ENCODE measurements at places on chromosomes 3 and 15. TPM values are rescaled to one million over a fixed set of nuclear protein-coding genes. Genes with fewer than 3 reads are reported as not detected.

DNA sequence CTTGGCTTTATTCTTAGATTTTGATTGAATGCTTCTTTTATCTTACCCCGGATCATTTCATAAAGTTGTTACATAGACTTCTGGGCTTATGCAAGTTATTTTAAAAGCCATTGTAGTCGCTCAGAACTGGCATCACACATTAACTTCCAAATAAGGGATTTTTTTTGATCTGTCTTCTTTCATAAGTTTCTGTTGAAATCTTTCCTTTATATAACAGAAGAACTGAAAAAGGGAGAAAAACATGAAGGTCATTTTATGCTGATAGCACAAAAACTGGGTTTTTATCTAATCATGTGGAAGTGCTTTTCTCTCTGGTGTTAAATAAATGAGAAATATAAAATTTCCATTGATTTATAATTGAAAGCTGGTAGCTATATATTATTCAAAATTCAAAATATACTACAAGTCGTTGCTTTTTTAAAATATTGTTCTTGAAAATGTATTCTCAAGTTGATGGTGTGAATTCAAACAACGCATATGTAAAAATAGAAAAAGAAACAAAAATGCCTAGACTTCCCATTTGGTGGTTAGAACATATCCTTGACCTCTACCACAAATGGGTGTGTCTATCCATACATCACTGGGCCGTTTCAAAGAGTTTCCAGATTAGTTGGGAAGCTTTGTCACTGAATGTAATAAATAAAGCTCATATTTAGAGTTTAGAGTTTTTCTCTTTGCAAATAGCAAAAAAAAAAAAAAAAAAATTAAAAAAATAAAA is 258.3 kb upstream of the ZPLD1 start:
- DNase-seq = no peak

GRCh38 chr3:186151077-186151971 is 42.4 kb upstream of the ETV5 start:
- DNase-seq = no peak

GRCh38 chr15:85407421-85408269 is 27.2 kb downstream of the AKAP13 start:
- DNase-seq = no peak

DNA sequence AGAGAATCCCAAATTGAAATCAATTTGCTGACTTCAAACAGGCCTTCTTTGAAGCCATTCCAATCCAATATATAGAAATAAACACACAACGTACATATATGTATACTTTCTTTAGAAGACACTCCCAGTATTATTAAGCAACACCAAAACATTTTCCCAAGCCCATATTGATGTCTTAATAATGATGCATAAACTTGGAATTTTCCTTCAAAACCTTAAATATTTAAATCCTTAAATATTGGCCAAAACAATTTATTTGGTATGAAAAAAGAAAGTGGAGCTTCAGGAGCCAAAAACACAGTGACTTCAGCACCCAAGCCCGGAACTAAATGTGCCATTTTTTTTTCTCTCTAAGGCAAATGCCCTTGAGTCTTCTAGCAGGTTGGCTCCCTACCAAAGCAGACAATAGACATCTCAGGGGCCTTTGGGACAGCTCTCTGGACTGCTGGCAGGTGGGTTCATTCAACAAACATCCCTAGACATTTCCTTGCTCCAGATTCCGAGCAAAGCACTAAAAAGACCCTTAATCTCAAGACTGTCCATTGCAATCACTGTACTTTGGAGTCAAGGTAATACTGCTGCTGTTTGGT is 384.7 kb downstream of the NTRK3 start:
- DNase-seq = no peak

GRCh38 chr3:59127071-59127470 is 77.2 kb upstream of the CFAP20DC start:
- DNase-seq = no peak

DNA sequence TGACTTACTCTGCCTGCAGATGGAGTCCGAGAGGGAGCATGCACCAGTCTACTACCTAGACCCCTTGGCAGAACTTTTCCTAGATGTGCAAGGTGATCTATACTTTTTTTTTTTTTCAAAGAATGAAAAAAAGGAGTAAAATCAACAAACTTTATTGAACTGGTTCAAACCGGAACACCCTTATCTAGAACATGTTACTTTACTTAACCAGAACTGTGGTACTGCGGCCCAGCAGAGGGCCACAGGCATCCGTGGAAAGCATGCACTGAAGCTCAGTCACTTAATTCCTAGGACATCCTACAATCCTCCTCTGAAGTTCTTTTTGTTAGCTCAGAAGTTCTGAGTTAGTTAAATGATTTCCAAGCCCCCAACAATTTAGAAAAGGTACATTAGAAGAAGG is 21.6 kb downstream of the CHAC1 start:
- DNase-seq = no peak

DNA sequence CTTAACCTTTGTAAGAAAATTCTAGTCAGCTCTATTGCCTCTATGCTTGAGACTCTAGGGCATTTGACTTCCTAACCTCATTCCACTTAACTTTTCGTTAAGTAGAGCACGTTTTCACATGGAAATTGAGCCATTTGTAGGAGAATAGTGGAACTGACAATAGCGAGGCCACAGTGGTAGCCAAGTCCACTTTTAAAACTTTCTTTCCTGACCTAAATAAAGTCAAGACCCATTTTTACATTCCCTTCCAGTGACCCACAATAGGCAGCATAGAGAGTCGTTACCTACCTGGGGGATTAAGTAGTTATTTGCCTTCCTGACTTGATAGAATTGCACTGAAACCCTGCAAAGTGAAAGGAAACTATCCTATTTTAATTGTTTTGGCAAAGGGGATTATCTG is 386.0 kb upstream of the NECTIN3 start:
- DNase-seq = no peak

- DNase-seq = no peak
Measured at GRCh38 chr3:52014613-52015012, 18.9 kb upstream of the RPL29 start.

- DNase-seq = no peak
Measured at GRCh38 chr3:73086071-73086494, 24.6 kb downstream of the EBLN2 start.

DNA sequence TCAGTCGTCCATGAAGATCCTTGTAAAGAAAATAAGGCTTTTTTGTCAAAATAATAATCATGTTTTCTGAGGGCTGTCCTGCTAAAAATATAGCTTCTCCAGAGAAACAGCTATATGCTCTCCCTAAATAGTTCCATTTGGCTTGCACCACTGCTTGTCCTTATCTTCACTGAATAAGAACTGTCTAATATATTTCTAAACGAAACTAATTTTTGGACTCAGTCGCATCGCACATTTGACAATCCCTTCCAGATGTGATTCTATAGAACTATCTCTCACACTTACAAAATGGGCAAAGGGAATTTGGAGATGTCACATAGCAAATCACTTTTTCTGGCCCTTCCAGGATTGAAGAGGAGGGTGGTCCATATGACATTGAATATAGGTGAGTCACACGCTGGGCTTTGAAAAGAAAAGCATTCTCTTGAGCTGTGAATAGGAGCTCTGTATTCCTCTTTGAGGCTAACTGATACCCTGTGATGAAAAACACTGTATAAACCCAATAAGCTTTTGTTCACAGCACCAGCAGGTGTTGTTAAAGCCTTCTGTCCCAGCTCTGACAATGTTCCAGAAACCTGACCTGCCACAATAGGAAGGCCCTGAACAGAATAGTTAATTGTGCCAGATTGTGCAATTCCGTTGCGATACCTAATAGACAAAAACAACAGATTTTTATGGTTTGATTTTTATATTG is 1144.2 kb downstream of the ROBO2 start:
- DNase-seq = no peak

DNA sequence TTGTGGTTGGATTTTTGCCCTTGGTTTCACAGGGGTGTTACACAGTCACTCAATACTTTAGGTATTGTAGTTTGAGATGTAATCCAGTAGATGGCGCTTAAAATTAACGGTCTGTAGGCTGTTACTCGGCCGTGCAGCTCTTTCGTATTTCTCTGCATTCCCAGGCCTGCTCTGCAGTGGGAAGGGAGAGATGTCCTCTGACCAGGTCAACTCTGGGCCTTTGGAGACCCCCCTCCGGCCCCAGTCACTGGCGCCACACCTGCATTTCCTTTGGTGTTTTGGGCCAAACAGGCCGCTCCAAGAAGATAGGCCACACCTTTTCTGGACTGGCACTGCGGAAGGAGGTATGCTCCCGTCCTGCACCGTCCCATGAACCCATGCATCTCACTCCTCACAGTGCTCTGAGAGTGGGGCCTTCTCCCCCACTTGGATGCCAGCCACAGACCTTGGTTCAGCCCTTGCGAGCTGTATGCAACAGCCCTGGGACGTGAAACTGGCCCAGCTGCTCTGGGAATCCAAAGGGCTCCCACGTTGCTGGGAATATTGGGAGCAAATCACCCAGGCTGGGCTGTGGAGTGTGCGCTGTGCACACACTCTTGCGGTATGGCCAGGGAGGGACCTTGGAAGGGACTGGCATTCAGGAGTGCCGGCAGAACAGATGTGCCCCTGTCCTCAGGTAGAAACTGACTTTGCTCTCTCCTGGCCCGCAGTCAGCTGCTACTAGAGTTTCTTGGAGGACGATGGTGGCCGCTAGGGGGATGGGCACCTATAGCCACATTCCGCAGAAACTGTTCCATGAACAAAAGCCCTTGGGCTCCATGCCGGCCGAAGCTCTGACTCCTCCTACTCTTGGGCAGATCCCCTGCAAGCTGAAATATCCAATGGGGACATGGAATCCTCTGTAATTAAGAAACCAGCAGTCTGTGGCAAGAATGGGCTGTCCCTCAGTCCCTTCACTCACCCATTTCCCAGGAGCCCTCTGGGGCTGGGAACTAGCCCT is 410.5 kb upstream of the CADM2 start:
- DNase-seq = no peak

DNA sequence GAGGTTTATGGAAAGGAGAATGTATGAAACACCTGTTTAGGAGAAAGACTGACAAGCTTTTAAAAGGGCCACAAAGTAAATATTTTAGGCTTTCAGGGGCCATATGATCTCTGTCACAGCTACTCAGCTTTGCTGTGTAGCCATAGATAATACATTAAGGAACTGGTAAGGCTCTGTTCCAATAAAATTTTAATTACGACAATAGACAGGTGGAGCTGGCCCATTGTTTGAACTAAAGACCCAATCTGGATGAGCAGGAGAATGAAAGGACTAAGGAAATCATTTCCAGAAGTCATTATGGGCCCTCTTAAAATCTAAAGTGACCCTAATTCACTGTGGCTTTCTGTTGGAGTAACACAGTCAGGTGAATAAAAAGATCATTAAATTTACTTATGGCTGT is 48.5 kb upstream of the SLC12A8 start:
- DNase-seq = no peak

- DNase-seq = no peak
Measured at GRCh38 chr3:182508919-182509711, 284.2 kb upstream of the ATP11B start.

DNA sequence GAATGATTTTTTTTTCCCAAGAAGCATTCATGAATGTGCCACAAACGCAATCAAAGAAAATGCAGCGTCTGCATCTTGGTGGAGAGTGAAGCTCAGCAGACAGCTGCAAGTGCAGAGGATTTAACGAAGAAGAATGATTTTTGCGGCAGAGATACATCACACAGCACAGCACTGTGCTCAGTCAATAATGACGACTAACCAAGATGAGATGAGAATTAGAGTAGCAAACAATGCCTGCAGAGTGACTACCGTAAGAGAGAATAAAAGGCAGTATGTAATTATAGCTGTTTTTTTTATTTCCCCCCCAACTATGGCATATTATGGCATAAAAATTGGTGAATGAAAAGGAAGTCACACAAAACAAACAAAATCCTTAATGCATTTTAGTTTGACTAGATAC is 218.0 kb upstream of the ROBO1 start:
- DNase-seq = no peak

DNA sequence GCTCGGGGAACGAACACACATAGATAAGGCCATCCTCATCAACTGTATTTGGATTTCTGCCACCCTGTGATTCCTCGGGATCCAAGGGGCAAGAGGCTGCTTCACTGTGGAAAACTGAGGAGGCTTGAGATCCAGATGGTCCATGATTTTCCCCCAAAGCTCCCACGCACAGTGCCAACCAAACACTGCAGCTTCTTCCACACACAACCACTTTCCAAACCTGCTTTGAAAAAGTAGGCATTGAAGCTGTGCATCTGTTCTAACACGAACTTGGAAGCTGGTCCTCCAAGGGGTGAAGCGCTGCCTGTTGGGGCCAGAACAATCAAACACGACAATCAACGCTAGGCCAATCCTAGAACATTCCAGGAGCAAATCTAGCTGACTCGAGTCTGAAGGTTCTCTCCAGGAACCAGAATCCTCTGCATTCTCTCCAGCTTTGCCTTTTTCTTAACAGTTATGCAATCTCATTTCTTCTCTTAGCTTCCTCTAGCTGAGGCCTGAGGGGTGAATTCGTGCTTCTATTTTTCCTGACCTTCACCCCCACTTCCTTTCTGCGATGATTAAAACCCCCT is 104.4 kb downstream of the LRRK1 start:
- DNase-seq = peak; percentile 38

DNA sequence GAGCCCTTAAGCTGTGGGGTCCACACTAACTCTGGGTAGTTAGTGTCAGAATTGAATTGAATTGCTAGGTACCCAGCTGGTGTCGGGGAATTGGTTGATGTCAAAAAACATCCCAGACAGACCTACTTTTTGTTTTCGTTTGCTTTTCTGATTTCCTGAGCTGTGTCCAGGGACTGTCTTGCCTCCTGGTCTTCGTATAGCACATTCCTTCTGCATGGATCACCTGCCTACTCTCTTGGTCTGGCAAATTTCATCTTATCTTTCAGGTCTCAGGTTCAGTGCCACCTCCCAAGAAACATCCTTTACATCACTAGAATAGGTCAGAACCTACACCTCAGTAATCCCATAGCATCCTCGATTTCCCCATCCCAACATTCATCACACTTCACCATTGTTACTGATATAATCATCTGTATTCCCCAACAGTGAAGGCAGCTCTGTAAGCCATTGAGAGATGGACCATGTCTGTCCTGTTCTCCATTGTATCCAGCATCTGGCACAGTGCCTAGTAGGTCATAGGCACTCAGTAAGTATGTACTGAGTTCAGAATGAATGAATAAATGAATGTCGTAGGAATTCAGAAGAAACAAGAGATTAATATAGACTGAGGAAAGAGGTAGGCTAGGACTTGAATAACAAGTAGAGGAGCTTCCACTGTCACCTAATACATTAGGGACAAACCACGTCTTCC is 81.2 kb downstream of the ANP32A start:
- no peak for DNase-seq

Gene KY
- 1.2 TPM for total RNA-seq

Gene AMIGO3
- total RNA-seq = not detected

Gene STAB1
- total RNA-seq = 339 TPM

Gene CKMT1A
- not detected for total RNA-seq

Gene PLS1
- 1.0 TPM for total RNA-seq

Gene COL7A1
- 6.7 TPM for total RNA-seq

Gene C3orf85
- total RNA-seq = not detected

Gene KLHDC8B
- total RNA-seq = 40.2 TPM

Gene FBXO40
- 0.13 TPM for total RNA-seq

Gene DNAH12
- 0.18 TPM for total RNA-seq

Gene ACAD9
- 52.8 TPM for total RNA-seq

Measured in aorta (tissue), 5 donors.